ENCODE measurements at places on chromosomes 5 and 9.

DNA sequence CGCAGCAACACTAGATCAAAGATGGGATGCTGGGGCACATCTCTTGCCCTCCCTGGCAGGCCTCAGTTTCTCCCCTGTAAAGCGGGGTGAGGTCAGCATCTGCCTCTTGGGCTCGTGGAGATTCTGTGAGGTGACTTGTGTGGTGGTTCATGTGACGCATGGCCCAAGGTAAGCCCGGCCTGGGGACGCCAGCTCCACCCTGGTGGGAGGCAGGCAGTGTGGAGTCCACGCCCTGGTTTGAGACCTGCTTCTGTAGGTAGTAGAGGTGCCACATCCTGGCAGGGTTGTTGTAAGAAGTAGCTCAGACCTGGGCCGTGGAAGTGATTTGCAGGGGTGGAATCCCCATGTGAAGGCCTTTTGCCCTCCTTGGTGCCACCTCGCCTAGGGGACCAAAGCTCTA, 101.5 kb downstream of the DAB2IP start:
- H3K27ac ChIP-seq: no peak overlapping the region
- peaks cover 11% of the 10 kb centered on the region for H3K4me1 ChIP-seq
- H3K27me3 ChIP-seq: no peaks in the 10 kb centered on the region

DNA sequence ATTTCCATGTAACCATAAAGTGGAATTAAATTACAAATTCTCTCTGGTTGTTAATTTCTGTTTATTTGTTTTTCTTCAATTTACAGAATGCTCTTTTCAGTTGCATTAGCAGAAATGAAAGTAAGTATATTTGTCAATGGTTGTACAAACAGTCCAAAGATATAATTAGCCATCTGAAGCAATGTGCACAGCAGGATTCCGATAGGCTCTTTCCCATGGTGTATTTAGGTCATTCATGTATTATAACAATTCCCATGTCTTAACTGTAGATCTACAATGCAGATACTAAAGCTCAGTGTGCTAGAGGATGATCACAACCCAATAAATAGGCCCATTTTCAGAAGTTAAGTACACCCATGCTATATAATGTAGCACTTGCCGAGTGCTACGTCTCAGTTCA, 43.8 kb downstream of the RECK start:
- DNase-seq: no peak
- no peak overlapping the region for H3K27ac ChIP-seq
- no peaks in the 10 kb centered on the region for H3K27me3 ChIP-seq
- H3K36me3 ChIP-seq: peaks cover 6% of the 10 kb centered on the region

- H3K36me3 ChIP-seq: no peaks in the 10 kb centered on the region
- H3K4me1 ChIP-seq: no peaks in the 10 kb centered on the region
- H3K4me3 ChIP-seq: no peak overlapping the region
- no peaks in the 10 kb centered on the region for H3K27me3 ChIP-seq
- no peak for DNase-seq
- H3K27ac ChIP-seq: no peak overlapping the region
These were observed 153.2 kb downstream of the EDIL3 start for GRCh38 chr5:84231433-84231832.

GRCh38 chr5:91271999-91272398, 111.1 kb downstream of the ARRDC3 start:
- H3K36me3 ChIP-seq: no peaks in the 10 kb centered on the region
- H3K4me3 ChIP-seq: no peak overlapping the region
- no peaks in the 10 kb centered on the region for H3K27me3 ChIP-seq
- no peak overlapping the region for H3K27ac ChIP-seq

DNA sequence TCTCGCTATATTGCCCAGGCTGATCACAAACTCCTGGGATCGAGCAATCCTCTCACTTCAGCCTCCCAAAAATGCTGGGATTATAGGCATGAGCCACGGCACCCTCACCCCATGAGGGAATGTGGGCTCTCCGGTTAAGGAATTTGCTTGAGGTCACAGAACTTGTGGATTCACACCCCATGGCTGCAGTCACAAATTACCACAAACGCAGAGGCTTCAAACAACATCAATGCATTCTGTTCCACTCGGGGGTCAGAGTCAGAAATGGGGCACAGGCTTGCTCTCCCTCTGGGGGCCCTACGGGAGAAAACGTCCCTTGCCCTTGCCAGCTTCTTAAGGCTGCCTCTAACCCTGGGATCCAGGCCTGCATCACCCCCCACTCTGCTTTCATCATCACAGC, 12.2 kb upstream of the SPINK4 start:
- H3K27ac ChIP-seq: no peak overlapping the region
- no peak for DNase-seq
- peaks cover 5% of the 10 kb centered on the region for H3K4me1 ChIP-seq
- H3K27me3 ChIP-seq: no peaks in the 10 kb centered on the region
- no peaks in the 10 kb centered on the region for H3K36me3 ChIP-seq
- no peak overlapping the region for H3K4me3 ChIP-seq

DNA sequence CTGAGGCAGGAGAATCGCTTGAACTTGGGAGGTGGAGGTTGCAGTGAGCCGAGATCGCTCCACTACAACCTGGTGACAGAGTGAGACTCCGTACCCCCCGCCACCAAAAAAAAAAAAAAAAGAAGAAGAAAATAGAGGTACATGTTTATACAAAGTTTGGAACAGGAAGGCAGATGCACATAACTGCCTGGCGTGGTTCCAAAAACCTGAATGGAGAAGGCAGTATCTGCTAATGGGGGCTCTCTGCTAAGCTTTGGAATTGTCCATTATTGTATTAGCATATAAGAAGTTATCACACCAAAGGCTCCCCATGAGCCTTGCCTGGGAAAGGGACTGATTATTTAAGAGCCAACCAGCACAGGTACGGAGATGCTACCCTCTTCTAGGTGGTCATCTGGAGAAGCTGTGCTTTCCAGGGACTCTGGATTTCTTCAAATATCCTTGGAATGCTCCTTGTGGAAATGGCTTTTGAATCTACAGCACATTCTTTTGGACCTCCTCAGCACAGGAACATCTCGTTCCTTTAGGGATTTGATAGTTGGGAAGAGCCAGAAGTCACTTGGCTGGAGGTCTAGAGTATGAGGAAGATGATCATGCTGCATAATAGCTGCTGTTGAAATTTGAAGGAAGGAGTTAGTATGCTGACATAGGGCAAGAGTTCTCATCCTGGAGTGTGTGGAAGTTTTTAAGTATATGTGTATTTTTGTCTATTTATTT, 42.5 kb upstream of the ABCA1 start:
- no peak for DNase-seq
- no peaks in the 10 kb centered on the region for H3K36me3 ChIP-seq
- H3K27ac ChIP-seq: no peak overlapping the region

DNA sequence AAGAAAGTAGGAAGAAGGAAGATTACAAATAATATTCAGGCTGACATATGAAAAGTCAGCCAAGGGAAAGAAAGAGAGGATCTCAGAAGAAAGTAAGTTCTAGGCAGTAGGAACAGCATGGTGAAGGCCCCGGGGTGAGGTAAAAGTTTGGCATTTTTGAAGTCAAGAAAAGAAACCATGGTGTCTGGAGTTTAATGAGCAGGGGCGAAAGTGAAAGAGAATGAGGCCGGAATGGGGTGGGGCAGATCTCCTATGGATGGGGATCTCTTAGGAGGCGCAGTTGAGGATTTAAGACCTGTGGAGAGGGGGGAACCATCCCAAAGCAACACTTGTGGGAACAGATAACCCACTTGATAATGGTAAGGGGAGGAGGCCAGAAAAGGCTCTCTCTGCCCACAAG, 42.3 kb upstream of the SMAD5 start:
- no peaks in the 10 kb centered on the region for H3K4me1 ChIP-seq
- peaks cover 8% of the 10 kb centered on the region for H3K27me3 ChIP-seq
- H3K4me3 ChIP-seq: no peak overlapping the region
- no peak for DNase-seq
- H3K27ac ChIP-seq: no peak overlapping the region
- no peaks in the 10 kb centered on the region for H3K36me3 ChIP-seq
